ENCODE measurements at places on chromosomes 3 and 15. TPM values are rescaled to one million over a fixed set of nuclear protein-coding genes. Genes with fewer than 3 reads are reported as not detected.

IL17RB gene
- not detected for total RNA-seq

PAQR9 gene
- not detected for total RNA-seq

XCR1 gene
- total RNA-seq, result not detected

SH2D7 gene
- total RNA-seq, result not detected

MAP1A gene
- 39.2 TPM for total RNA-seq

PARP15 gene
- 0.22 TPM for total RNA-seq

GABRR3 gene
- not detected for total RNA-seq

DPH6 gene
- 16.0 TPM for total RNA-seq

GOLGA8M gene
- total RNA-seq, result not detected

EPHA3 gene
- total RNA-seq, result 0.22 TPM

PSTPIP1 gene
- not detected for total RNA-seq

HOMER2 gene
- total RNA-seq, result 2.0 TPM

PRSS50 gene
- not detected for total RNA-seq

GNAT1 gene
- not detected for total RNA-seq

ASB14 gene
- not detected for total RNA-seq

FSIP1 gene
- 0.88 TPM for total RNA-seq

CHDH gene
- total RNA-seq, result 0.29 TPM

FGF12 gene
- not detected for total RNA-seq

FBXO40 gene
- not detected for total RNA-seq

ZIC4 gene
- not detected for total RNA-seq

PODXL2 gene
- total RNA-seq, result 0.88 TPM
